ENCODE measurements at places on chromosomes 7 and 10.

DNA sequence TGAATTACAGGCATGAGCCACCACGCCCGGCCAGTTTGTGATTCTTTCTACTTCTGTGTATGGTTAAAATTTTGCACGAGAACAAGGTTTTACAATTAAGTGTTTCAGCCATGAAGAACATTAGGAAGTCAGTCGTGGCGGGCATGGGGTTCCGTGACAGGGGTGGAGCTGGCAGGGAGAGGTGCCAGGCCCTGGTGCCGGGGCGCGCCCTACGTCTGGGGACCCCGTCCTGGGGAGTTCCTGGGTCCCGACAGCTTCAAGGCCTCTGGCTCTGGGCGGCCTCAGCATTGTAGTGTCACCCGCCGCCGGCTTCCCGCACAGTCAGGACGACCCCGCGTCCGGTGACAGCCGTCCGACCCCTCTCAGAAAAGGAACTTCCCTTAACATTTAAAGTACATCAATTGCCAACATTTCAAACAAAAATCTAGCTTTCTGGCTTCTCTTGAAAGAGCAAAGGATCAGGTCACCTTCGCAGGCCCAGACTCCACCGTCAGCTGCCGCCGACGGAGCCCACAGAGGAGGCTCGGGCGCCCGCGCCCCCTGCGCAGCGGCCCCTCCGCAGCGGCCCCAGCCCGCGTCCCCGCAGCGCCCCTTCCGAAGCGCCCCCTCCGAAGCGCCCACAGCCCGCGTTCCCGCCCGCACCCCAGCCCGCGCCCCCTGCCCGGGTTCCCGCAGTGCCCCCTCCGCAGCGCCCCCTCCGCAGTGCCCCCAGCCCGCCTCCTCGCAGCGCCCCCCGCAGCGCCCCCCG is 23.2 kb upstream of the MKI67 start:
- DNase-seq: no peak

- DNase-seq: no peak
Measured at GRCh38 chr10:102306006-102306405, 60.7 kb downstream of the GBF1 start.

DNA sequence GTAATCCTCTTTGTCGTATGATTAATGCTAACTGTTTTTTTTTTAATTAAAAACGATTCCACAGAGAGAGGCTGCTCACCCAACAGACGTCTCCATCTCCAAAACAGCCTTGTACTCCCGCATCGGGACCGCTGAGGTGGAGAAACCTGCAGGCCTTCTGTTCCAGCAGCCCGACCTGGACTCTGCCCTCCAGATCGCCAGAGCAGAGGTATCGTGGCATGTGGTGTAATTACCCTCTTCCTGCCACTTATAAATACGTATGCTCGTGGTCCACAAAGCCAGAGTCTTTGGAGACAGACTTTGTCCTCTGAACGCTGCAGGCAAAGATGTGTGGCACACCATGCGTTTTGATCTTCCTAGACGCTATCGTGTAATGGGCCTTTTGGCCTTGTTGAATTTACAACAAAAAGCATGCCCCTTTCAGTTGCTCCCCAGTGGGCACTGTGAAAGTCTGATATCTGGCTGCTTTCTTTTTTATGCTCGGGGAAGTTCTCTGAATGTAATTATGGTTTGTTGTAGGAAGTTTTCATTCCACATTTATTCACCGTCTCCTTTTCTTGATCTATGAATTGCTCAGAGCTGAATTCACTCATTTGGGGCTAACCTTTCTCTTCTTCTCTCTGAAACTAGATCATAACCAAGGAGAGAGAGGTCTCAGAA is 33.6 kb upstream of the BTBD16 start:
- no peak for DNase-seq

DNA sequence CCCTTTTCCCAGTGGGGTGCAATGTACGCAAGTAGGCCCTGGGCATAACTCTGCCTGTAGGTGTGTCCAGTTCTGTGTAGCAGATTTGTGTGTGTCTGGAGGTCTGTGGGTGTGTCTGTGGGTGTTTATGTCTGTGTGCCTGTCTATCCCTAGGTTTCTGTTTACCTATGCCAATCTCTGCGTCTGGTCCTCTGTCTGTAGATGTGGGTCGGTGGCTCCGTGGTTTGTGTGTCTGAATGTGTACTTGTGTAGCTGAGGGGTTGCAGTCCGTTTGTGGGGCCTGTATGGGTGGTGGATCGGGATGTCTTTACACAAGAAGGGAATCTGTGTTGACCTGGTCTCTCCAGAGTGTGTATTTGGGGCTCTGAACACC is 932 bp downstream of the NYAP1 start:
- DNase-seq: no peak

GRCh38 chr7:102449136-102449535 is 15.5 kb downstream of the ALKBH4 start:
- no peak for DNase-seq

DNA sequence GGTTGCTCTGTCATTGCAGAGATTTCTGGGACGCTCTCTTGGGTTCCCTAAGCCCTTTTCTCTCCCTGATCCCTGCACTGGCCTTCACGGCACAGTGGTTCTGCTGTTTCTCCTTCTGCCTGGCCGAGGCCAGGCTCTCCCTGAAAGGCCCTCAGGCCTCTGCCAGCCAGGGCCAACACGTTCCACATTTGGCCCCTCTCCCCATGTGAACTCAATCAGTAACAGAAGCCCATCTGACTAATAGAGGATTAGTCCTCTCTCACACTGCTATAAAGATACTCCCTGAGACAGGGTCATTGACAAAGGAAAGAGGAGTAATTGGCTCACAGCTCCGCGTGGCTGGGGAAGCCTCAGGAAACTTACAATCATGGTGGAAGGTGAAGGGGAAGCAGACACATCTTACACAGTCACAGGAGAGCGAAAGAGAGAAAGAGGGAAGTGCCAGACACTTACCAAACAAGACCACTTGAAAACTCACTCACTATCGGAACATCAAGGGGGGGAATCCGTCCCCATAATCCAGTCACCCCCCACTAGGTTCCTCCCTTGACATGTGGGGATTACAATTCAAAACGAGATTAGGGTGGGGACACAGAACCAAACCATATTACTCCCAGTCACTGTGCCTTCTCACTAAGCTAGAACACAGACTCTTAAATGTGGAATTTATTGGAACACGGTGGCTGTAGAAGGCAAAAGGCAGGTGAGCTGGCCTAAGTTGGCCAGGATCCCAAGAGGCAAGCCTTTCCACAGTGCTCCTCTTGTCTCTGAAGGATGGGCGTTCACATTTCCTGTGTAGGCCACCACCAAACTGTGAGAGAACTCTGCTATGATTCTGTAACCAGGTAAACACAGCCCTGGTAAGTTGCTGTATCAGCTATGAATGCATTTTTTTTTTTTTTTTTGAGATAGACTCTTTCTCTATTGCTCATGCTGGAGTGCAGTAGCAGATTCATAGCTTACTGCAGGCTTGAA is 8.8 kb downstream of the FZD8 start:
- no peak for DNase-seq

- DNase-seq: no peak
Measured at GRCh38 chr7:52410032-52410431, 625.4 kb upstream of the POM121L12 start.

- peak; percentile 68 for DNase-seq
Measured at GRCh38 chr7:105246256-105246655, 142.5 kb downstream of the SRPK2 start.

DNA sequence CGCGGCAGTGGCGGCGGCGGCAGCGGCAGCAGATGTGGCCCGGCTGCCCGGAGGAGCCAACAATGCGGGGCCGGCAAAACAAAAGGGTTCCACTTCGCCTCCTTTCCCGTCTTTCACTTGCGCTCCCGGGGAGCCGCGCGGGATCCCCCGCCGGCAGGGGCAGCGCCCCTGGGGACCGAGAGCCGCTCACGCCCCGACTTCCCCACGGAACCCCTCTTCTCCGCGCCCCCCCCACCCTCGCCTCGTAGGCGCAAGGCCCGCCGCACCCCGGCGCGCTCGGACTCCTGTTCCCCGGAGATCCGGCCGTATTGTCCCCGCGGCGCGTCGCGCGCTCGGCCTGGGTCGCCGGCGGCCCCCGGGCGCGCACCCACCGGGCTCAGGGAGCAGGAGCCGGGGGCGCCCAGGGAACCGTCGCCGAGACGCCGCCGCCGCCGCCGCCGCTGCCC is 854 bp downstream of the CTBP2 start:
- peak; percentile 62 for DNase-seq

DNA sequence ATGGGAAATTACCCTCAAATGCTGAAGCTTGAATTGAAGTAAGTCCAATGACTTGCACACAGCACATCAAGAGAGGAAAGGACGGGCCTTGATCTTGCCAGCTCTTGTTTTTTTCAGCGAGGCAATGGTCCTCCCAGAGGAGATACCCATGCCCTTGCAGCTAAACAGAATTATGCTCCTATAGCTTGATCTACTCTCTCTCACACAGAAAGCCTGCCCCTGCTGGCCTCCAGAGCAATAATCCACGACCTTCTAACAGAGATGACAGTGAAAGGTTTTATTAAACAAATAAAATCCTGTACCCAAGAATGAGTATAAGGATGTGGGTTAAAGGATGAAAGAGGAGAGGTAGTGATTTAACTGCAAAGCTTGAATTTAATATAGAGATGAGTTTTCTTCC is 268.0 kb downstream of the ADRA2A start:
- DNase-seq: peak; percentile 5

DNA sequence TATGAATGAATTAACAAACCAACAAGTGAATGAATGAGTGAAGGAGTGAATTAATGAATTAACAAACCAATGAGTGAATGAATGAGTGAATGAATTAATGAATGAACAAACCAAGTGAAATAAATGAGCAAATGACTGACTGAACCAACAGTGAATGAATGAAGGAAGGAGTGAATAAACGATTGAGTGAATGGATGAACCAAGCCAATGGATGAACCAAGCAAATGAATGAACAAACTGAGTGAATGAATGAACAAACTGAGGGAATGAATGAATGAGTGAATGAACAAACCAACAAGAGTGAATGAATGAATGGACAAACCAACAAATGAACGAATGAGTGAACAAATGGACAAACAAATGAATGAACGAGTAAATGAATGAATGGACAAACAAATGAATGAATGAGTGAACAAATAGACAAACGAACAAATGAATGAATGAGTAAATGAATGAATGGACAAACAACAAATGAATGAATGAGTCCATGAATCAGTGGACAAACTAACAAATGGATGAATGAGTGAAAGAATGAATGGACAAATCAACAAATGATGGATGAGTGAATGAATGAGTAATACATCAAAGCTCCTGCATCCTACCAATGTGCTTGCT is 69.5 kb downstream of the NPTX2 start:
- DNase-seq: no peak

Measured in hematopoietic multipotent progenitor cell treated with erythropoietin and hydrocortisone succinate and interleukin-3 and kit ligand, for 4 days (in vitro differentiated cells).